Stimulated activated CD8-positive, alpha-beta memory T cell treated with anti-CD3 and anti-CD28 coated beads, Interleukin-7, amount 100 ng/mL, for 24 hours (primary cell): ENCODE measurements at places on chromosomes 2 and 18.

GRCh38 chr2:69067026-69067630, 54.1 kb downstream of the ANTXR1 start:
- DNase-seq = no peak

DNA sequence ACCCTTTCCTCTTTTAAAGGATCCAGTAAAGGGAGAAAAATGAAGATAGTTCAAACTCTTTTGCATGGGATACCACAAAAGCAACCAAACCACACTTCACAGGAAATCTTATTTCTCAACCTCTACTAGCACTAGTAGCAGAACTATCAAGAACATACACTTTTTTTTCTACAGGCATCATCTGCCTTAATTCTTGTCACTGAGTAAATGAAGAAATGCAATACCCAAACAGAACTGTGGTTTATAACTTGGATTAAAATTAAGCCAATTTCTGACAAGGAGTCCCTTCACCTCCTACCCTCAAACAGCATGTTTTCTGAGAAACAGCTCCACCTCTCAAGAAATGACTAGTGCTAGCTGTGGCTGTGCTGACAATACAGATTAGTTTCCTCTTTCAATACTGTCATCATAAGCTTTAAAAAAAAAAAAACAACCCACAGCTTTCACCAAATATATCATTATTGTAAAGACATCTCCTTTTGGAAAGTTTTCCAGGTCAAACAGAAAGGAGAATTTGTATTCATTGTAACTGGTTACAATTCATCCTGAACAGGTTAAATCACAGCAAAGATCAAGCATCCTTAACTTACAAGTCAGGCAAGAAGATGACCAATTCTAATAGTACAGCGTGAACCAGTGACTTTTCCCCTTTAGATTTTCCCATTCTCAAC, 44.4 kb downstream of the PTPN2 start:
- no peak for DNase-seq

DNA sequence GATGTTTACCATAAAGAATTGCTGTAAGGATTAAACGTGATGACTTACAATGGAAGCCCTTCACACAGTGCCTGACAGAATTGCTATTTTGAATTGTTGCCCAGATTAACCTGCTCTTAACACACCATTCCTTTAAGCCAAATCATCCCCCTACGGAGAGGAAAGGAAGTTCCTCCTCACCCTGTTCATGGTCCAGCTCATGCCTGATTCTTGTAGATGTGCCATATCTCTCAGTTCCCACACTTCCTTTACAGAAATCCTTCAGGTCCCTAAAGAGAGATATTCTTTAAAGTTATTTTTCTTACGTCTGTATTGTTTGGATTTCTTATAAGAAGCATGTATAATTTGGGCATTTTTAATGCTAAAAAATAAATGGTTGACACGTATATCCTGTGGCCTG, 127.5 kb upstream of the DAPL1 start:
- DNase-seq = no peak

- no peak for DNase-seq
Measured at GRCh38 chr2:237927135-237927534, 39.7 kb upstream of the UBE2F start.

- DNase-seq = no peak
Measured at GRCh38 chr18:21242141-21242779, at the start of gene GREB1L. TSS of gene GREB1L (plus strand) at chr18:21242232. CDS start at chr18:21383519, 141,287 bp downstream.

DNA sequence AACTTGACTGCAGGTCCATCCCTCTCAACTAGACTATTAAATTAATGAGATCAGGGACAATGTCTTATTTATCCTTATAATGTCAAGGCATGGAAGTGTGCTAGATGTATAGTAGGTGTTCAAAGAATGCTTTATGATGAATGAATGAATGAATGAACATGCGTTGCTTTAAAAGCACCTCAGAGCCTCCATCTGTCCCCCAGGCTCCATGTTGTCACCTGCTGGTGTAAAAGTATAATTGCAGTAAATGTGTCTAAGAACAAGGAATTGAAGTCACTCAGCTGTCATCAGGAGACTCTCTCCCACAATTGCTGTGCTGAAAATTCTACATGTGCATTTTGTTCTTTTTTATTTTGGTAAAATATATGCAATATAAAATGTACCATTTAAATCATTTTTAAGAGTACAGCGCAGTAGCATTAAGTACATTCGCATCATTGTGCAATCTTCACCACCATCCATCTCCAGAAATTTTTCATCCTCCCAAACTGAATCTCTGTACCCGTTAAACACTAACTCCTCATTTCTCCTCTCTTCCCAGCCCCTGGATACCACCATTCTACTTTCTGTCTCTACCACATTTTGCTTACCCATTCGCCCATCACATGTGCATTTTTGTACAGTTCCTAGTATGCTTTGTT, 52.6 kb downstream of the GNAL start:
- no peak for DNase-seq

DNA sequence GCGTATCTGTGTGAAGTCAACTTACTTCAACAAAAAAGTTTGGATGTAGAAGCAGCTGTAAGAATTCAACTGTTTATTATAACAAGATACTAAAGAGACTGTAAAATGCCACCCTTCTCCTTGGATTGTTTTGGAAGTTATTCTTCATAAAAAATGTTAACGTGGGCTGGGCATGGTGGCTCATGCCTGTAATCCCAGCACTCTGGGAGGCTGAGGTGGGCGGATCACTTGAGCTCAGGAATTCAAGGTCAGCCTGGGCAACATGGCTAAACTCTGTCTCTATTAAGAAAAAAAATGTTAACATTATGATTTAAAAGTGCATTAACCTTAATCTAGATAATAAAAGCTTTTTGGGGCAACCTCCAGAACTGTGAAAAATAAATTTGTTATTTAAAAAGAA, 7.7 kb downstream of the CIAO1 start:
- no peak for DNase-seq

DNA sequence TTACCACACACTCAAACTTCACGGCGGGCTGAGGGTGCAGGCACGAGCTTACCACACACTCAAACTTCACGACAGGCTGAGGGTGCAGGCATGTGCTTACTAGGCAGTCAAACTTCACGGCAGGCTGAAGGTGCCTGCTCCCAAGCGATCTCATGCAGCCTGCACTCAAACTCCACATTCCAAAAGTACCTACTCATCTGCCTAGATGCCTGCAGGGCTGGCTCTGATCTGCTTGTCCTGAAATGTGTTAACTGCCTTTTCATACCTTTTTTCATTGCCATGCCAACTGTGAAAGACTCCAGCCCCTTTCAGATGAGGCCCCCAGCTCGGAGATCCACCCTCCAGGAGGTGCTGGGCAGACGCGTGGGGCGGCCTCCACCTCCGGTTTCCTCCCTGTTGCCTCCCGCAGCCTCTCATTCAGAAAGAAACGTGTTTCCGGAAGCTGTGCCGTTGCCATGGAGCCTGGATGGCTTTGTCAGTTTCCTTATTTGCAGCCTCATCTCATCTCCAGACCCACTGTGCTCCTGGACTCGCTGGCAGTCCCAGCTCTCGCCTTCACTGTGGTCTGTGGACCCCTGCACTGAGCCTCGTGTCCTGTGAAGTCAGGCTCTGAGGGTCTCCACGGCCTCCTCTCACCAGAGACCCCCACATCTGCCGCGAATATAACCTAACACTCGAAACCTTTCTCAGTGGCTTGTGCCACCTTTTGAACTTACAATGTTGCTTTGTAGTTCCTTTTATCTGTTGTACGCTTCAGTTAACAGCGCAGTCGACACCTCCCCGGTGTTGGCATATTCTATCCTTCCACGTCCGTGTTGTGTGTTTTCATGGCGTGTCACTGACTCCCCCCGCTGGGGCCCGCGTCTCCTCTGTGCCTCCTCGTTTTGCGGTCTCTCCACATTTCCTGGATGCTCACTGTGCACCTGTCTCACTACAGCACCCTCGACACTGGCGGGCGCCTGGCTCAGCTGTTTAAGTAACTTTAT, 106.1 kb upstream of the ALKAL2 start:
- peak; percentile 30 for DNase-seq

- no peak for DNase-seq
Measured at GRCh38 chr2:33665039-33665438, 65.9 kb upstream of the FAM98A start.
